Nucleus accumbens (tissue), 56 donors: ENCODE measurements at places on chromosomes 2 and 18.

- DNase-seq: no peak
Measured at GRCh38 chr2:224405412-224405811, 3.5 kb upstream of the FAM124B start.

GRCh38 chr2:148989882-148990493 lies 48.5 kb upstream of the LYPD6B start:
- DNase-seq: peak; percentile 11

GRCh38 chr2:73018188-73018825 lies 53.2 kb downstream of the SFXN5 start:
- DNase-seq: no peak

DNA sequence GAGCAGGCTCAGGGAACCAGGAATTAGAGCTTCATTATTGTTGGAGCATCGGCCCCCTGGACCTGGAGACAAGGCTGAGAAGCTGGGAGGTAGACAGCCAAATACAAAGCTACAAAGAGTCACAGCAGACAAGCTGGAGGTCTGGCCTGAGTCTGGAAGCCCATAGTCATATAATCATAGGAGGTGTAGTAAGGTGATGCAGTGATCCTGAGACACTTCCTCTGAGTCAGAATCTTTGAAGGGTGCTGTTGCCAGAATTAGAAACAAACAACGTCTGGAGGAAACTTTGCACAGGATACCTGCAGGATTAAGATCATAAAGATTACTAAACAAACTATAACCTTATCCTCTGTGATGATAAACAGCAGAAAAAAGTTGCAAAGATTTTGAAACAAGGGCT lies 213.8 kb downstream of the DSC3 start:
- DNase-seq: no peak

DNA sequence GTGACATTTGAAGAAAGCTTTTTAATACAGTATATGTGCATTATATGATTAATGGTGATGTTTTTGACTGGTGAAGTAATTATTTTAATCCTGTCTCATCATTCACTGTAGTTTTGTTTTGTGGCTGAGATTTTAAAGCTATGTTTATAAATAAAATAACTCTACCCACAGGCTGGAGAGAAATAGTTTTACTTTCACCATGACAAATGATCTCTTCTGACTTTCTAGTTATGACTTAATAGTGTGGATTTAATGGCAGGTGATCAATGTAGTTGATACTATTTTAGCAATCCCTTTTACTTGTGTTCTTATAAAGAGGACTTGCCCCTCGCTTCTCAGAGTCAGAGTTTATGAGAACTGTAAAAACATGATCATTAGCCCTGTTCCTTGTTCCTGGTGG lies 289.5 kb upstream of the SIX3 start:
- no peak for DNase-seq

DNA sequence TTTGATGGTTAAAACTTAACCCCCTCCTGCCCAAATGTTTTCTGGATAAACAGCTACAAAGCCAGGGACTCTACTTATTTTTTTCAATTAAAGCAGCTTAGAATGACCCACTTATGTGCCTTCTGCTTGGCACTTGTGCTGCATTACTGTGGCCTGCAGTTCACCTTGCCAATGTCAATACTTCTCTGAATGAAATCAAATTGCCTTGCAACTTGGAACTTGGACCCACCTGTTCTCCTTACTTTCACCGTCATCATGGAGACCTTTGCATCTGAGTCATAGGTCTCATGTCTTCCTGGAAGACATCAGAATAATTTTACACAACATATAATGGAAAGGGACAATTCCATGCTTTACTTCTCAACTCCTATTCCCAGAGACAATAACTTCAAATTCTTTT lies 92.1 kb upstream of the FHL2 start:
- DNase-seq: no peak

- DNase-seq: no peak
Measured at GRCh38 chr2:147440734-147441133, 404.1 kb upstream of the ACVR2A start.

DNA sequence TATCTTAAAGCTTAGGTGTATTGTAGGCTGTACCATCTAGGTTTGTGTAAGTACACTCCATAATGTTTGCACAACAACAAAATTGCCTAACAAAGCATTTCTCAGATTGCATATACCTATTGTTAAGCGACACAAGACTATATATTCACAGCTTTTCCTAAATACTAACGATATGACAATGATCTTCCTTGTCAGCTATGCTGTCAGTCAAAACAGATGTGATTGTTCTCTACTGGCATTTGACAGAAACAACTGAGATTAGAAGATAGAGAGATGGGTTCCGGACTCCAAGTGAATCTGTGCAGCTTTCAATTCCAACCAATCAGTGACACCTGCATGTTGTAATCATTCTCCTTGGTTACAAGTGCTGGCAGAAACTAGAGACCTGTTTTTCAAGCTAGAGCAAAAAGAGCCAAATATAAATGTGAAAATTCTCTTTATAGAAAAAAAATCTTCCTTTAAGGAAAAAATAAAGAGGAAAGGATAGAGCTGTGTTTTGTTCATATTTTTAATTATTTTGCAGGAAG lies 1232.3 kb upstream of the SLC39A10 start:
- no peak for DNase-seq

DNA sequence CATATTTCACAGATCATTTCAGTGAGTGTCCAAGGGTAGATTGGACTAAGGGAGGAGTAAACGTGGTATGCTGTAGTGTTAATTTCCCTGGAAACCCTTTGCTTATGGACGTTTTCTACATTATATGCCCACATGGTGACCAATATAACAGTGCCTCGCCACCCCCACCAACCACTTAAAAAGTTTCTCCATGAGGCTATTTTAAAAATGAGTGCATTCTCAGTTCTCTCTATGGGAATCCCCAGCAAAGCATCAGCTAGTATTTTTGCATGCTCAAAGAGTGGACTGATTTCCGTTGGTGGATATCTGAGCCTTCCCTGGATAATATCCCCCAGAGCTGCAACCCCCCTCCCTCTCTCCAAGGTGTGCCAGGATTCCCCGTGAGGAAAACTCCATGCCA lies 73.2 kb downstream of the TGFA start:
- DNase-seq: no peak
